Activated T-cell treated with anti-CD3 and anti-CD28 coated beads, Interleukin-2, amount 50 U/mL, for 72 hours (primary cell): ENCODE measurements at places on chromosomes 11 and 22. TPM values are rescaled to one million over a fixed set of nuclear protein-coding genes. Genes with fewer than 3 reads are reported as not detected.

DNA sequence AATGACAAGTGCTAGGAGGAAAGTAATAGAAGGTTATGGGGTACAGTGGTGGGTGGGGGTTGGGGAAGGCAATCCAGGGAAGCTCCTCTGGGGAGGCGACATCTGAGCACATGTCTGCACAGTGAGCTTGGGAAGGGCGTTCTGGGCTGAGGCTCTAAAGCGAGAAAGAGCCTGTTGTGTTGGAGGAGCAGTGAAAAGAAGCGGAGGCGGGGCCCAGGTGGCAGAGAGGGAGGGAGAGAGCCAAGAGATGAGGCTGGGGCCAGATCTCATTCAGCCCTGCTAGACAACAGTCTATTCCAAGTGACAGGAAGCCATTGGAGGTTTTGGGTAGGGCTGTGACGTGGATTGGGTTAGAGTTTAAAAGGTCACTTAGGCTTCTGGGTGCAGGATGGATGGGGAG is 55.3 kb upstream of the PARVG start:
- DNase-seq: no peak

- DNase-seq: no peak
Measured at GRCh38 chr11:78733031-78733430, 158.4 kb upstream of the NARS2 start.

GRCh38 chr11:60891103-60891741 is 15.2 kb downstream of the PRPF19 start:
- DNase-seq: no peak

DNA sequence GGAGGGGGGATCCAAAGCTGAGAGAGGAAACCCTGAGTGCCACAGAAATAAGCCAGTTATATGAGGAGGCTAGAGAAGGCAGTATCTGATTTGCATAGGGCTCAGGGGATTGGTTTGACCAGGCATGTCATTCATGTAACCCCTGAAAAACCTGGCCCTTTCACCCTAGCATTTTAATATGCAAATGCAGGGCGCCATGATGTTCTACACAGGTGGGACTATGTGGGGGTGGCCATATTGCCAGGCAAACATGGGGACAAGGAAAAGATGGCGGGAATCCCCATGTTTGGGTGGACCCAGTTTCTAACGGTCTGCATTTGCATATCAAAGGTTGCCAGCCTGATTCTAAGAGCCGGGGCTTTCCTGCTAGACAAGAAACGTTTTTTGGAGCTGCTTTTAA is 27.2 kb downstream of the CSF2RB start:
- DNase-seq: no peak

Gene CRYBB2
- total RNA-seq: not detected
